ENCODE measurements at places on chromosomes 7 and 10.

DNA sequence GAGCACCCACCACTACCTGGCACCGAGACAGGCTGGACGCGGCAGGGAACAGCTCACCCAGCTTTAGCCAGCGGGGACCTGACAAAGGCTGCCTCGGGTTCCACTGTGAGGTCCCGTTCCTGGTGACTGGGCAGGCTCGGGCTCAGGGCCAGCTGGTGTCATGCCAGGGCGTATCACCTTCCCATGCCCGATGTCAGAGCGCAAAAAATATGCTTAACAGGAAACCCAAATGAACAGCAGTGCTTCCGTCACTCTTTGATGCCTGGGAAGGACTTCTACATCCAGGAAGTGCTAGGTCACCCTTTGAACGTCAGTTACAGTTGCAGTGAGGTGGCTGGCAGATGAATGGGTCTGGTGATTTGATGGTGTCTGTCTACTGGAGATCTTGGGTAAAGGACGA is 106.0 kb downstream of the ADARB2 start:
- DNase-seq, result no peak

GRCh38 chr10:110810625-110811024 is 61.1 kb upstream of the PDCD4 start:
- no peak for DNase-seq

DNA sequence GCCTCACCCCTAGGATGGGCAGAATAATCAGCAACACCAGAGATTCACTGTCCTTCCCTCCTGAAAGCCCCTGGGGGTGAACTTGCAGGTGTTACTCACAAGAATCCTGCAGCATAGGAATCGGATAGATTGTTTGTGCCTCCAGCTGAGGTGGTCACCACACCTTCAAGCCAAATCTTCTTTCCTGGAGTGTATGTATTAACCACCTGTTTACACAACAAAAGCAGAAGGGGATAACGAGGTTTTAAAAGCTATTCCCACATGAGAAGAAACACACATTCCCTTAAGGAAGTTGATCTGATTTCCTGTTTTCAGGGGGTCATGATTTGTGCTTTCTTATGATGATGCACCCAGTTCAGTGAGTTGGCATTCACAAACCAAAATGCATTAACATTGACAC is 173.8 kb upstream of the HPS1 start:
- DNase-seq, result no peak

DNA sequence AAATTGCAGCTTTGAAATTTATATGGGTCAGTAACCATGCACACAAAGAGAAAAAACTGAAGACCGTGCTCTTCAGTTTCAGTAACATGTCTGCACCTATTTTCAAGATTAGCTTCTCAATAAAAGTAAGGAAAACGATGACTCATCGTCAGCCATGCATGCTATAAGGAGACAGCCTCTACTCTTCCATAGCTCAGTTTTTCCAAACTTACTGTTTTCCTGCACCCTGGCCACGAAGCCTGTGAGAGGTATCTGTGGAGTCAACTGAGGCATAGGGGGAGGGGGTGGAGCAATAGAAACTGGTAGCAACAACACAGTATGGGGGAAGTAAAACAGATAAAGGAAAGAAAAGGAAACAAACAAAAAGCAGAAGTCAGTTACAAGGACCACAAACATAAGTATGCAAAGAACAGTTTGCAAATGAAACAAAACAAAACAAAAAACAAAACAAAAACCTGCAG is 58.0 kb downstream of the PDSS1 start:
- DNase-seq, result no peak

GRCh38 chr10:11017570-11018431 is at the start of gene CELF2:
Gene CELF2 (plus strand): TSS chr10:11017872. CDS start chr10:11018090, 218 bp downstream.
- peak; percentile 82 for DNase-seq

- DNase-seq, result no peak
These were observed 34.4 kb downstream of the HSPA12A start for GRCh38 chr10:116707981-116708380.

- peak; percentile 22 for DNase-seq
These were observed 39.5 kb downstream of the FAM53B start for GRCh38 chr10:124704428-124705380.

- DNase-seq, result peak; percentile 59
These were observed 30.9 kb downstream of the LAMB1 start for GRCh38 chr7:107972075-107972482.

GRCh38 chr10:43584051-43584450 is 9.6 kb upstream of the ZNF239 start:
- no peak for DNase-seq

GRCh38 chr10:20740120-20740519 is 157.0 kb downstream of the NEBL start:
- no peak for DNase-seq

GRCh38 chr10:84900141-84900540 is 571.8 kb downstream of the CCSER2 start:
- DNase-seq, result no peak

DNA sequence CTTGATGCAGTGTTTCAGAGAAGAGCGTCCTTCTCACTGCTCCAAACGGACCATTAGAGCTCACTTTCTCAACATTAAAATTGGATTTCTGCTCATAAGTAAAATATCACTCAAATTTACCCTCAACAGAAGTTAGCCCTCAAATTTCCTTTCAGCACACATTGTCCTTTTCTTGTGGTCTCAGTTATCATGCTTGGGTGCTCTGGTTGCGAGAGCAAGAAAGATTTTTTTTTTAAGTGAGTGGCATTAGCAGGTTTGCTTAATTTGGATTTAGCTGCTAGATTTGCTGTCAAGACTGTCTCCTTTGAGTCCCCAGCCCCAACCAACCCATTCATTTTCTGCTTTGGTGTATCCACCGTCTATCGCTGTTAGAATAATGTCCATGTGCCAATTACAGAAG is 2.6 kb upstream of the CH25H start:
- no peak for DNase-seq

DNA sequence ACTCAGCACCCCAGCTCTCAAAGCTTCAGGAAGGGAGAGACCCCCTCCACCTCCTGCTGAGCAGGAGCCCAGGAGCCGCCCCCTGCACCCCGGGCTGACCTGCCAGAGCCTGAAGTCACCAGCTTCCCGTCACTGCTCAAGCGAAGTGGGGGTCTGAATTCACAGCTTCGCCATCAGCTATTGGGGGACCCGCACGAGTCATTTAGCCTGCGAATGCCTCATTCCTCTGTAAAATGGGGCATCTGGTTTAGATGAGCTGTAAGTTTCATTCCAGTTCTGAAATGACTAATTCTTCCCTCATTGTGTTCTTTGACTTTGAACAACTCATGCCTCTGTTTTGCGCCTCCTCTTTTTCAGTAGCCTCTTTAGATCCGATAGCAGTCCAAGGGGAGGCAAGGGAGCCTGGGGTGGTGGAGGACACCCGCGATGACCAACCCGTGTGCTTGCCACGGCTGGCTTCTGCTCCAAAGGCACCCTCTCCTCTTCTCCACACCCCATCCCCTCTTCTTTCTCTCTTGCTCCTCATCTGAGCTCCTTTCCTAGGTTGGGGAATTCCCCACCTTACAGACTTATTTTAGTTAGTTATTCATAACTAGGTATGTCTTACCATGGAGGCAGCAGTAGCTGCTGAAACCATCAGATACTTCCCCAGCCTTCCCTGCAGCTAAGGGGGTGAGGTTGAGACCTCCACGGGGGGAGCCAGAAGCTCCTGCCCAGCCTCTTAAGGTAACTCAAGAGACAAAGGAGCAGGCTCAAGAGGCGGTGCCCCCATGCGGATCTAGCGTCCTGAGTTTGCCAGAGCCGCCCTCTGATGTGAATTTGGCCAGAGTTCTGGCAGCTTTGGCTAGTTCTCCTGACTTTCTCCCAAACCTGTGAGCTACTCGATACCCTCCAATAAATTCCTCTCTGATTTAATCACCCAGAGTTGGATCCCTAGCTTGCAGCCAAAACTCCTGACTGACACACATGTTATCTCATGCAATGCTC is 47.7 kb downstream of the RBM17 start:
- no peak for DNase-seq

GRCh38 chr7:150324373-150324961 is 1.1 kb upstream of the ACTR3C start:
- DNase-seq, result no peak

- no peak for DNase-seq
These were observed 41.5 kb downstream of the TMEM26 start for GRCh38 chr10:61411706-61412105.

GRCh38 chr7:108118959-108119358 is 11.2 kb downstream of the LAMB4 start:
- no peak for DNase-seq

DNA sequence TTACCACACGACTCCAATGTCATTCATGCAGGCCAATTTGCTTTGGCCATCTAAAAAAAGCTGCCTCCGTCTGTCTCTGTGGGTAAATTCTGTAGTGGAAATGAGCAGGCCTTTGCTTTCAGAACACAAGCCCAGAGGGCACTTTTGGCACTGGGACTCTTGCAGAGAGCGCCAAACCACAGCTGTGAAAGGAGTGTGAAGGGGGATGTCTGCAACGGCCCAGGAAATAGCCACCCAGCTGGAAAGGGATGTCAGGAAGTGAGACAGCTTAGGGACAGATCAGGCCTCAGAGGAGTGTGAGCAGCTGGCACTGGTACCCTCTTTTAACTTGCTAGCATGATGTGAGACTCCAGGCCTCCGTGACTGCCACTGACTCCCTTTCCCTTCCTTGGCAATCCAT is 152.4 kb downstream of the DKK1 start:
- DNase-seq, result peak; percentile 57

DNA sequence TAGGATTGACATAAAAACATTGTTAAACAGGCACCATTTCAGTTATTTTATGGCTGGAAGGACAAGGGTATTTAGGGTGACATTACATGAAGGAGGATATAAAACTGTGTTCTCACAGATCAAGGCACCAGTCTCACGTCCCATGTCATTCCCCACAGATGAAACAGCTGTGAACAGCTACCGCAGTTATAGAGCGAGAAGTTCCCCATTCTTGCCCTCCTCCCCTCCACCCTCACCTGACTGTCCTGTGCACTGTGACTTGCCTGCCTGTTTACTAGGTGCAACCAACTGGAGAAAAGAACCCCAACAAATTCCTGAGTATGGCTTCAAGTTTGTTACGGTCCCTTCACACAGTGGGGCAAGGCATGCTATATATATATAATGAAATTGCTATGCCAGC is 141.6 kb downstream of the SND1 start:
- DNase-seq, result no peak

Measured in femur (tissue), 1 donor.